ENCODE measurements at places on chromosomes 6 and 20.
A peak's percentile ranks its signal among the peaks of the same experiment; 100 is the strongest.

DNA sequence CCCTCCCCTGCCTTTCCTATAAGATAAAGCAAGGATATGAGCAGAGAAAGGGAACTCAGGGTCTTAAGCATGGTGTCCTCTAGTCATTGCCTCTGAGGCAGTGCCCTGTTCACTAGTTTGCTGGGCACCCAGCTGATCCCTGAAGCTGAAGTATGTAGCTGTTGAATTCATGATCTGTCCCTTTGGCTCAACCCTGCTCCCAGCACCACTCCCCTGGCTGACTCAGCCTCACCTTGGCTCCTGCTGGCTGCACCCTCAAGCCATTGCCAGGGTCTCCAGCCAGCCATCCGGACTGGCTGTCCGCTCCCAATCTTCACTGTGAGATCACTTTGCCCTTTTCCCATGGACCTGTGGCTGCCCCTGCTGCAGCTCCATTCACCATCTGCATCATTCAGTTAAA lies 25.9 kb upstream of the UST start:
- no peak for DNase-seq

DNA sequence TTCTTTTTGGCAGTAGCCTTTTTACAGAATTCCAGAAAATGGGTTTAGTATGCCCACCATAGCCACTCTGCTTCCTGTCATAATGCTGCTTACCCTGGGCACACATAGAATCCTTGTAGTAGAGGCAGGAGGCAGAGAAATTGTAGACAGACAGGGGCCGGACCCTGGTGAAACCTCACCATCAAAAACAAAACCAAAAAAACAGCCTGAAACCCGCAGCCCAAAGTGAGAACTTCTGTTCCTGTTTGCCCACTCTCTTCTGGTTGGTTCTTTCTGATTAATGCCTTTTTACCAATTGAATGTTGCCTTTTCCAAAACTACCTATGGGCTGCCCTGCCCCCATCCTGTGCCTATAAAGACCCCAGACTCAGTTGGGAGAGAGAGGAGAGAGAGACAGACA lies 188.2 kb downstream of the CDKAL1 start:
- no peak for DNase-seq

DNA sequence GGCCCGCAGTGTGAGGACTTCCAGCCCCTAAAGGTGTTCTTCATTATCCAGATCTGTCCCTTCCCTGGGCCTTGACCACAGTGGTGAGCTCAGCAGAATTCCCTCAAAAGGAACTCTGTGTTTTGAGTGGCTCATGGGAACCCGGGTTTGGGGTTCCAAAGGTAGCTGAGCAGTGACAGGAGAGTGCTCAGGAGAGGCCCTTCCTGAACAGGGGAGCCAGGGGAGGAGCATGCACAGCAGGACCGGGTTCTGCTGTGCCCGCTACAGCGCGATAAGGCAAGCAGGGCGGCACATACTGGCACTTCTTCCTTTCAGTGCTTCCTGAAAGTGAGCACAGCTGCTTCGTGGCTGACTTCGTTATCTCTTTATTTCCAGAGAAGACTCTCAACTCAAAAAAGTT lies 88.3 kb downstream of the SSR1 start:
- peak; percentile 97 for DNase-seq

DNA sequence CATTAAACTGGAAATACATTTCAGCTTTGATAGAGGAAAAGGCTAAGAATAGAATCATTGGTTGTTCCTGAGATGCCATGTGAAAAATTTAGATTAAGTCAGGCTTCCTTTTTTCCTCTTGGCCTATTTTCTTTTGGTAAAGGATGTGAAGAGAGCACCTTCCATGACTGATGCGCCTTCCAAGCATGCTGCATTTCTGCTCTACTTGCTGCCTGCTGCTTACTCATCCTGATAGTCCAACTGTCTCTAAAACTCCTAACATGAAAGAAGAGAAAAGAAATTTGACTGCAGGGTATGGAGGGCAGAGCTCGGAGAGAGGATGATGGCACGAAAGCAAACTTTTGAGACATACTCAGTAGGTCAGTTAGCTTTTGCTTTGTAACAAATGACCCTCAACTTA lies 28.8 kb downstream of the SNAP25 start:
- no peak for DNase-seq

- DNase-seq, result no peak
Measured at GRCh38 chr6:27532820-27533538, 60.1 kb upstream of the ZNF184 start.

GRCh38 chr6:149503276-149503675 lies 18.5 kb upstream of the ZC3H12D start:
- DNase-seq, result no peak

- DNase-seq, result peak; percentile 88
Measured at GRCh38 chr6:139323511-139324300, 31.9 kb upstream of the TXLNB start.

DNA sequence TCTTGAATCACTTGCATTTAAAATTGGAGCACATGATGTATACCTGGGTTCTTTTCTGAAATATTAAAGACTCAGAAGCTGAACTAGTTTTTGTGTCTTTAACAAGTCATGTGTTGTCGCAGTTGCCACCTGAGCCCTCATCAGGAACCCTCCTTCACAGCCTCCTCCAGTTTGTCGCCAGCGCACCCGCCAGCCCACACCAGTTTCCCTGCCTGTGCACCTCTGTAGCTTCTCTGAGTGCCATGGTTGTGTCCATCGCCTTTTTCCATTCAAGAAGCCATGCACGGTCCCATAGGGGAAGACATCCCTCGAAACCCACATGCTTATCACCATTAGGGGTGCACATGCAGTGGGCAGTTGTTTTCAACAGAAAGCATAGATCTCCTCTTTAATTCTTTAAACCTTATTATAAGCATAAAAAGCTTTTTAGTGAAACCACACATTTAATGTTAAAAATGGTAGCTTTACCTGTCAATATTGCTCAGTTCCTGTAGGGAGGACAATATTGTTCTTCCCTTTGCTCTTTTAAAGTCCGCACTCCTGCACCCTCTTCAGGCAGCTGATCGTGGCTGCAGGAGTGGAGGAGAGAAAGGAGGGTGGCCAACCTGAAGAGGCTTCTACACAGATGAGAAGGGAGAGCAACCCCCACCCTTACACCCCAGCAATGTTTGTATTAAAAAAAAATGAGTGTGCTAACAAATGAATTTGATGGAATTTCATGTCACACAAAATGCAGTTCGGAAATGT lies 121.9 kb downstream of the CFAP61 start:
- no peak for DNase-seq

DNA sequence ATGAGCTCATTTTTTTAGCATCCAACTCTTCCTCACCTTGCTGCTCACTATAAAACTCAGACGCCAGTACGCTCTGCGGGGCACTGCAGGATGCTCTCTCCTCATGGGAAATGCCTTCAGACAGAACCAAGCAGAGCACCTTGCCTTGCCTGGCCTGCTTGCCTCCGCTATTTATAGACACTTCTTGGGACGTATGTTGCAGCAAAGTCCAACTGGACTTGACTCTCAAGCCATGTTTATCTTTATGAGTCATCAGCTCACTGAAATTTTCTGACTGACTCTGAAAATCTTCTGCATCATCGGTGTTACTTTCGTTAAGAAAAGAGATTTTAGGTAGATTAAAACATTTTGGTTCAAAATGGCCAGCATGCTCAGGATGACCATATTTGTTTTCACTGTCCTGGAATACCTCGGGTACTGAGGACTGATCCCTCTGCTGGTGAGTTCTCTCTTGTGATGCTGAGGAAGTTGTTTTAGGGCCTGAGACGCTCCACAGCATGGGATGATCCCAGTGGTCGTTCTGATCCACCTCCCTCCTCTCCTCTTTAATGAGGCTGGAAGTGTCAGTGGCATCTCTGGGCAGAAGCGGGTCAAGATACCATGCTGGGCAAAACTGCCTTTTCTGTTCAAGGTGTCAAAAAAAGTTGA lies 204.5 kb downstream of the KIF16B start:
- no peak for DNase-seq

DNA sequence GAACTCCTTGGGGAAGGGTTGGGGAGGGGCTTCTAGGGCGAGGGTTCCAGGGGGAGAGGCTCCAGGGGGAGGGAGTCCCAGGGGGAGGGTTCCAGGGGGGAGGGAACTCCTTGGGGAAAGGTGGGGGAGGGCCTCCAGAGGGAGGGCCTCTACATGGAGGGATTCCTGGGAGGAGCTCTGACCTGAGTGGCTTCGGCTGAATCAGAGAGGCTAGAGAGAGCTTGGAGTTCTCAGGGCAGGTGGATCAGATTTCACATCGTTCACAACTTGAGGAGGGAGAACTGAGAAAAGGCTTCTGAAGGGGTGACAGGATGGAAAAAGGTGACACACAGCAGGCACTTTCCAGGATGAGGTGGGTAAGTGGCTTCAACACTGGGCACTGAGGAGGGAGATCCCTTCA lies 49.1 kb downstream of the DAAM2 start:
- DNase-seq, result no peak

GRCh38 chr6:152404936-152405595 lies 232.1 kb downstream of the SYNE1 start:
- DNase-seq, result no peak

DNA sequence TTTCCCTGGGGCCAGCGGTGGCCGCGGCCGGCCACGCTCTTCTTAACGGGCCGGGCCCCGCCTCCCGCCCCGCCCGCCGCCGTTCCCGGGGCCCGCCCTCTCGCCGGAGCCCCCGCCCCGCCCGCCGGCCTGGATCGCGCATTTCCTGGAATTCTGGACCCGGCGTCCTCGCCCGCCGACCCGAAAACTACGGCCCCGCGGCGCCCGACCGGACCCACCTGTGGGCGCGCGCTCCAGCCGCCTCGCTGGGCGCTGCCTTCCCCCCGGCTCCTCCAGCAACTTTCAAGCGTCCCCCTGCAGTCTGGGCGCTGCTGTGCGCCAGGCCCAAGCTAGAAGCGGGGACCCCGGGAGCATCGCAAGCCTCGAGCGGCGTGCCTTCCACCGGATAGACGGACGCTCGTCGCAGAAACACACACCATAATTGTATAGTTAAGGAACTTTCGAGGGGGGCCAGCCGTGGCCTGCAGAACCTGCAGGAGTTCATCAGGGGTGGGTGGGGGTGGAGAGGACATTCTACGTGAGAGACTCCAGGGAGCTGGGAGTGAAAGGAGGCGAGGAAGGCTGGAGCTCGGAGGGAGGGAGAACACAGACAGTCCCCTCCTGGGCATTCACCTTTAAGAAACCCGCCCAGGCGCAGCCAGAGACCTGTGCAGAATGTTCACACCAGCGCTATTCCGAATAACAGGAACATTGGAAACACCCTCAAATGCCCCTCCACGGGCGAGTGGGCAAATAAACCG lies at the start of gene ADA:
Gene ADA, minus strand, starts transcription at position 16 of the 740 bp plus-strand sequence. CDS start 92 bp downstream, outside the sequence.
- DNase-seq, result peak; percentile 61

GRCh38 chr20:8131598-8132483 lies at the start of gene PLCB1:
TSS of gene PLCB1 (plus strand) at chr20:8132266. CDS start at chr20:8132652, 386 bp downstream.
- DNase-seq, result peak; percentile 88

- DNase-seq, result no peak
Measured at GRCh38 chr6:41693281-41694240, 41.8 kb downstream of the TFEB start.

- DNase-seq, result peak; percentile 25
Measured at GRCh38 chr6:165571721-165572132, 91.3 kb downstream of the PDE10A start.

- DNase-seq, result no peak
Measured at GRCh38 chr6:10078581-10078980, 336.3 kb downstream of the TFAP2A start.

DNA sequence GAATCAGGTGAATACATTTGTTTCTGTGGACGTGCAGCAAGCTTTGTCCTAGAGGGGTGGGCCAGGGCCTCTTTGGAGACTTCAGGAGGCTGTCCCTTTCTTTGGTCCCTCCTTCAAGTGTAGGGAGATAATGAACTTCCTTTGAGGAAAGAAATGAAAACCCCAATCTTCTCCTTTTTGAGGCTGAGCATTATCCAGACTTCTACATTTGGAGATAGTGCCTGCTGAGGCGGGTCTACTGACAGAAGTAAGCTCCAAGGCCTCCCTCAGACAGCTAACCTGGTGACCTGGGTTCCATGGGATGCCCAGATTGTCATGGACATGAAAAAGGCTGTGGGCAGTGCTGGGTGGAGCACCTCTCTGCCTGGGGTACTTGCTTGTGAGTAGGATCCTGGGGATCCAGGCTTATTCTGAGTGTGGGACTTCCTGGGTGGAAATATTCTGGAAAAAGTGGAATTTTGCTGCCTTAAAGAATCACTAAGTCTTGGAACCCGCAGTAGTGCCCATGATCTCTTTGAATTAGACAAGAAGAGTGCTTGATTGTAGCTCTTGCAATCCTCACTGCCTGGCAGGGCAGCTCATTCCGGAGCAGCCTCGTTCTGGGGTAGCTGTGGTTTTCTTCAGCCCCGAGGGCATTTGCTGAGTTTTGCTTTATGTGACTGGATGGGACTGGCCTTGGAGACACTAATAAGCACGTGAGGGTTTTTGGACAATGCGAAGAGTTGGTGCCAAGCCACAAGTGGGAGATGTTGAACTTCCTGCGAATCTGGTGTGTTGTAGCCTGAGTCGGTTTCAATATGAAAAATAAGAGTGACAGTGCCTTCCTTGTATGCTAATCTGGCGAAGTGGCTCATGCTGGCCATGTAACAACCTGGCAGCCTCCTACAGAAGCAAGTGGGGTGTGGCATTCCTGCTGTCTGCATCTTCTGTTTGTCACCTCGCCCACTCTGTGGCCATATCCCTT lies 28.1 kb downstream of the SNRNP48 start:
- DNase-seq, result peak; percentile 41

DNA sequence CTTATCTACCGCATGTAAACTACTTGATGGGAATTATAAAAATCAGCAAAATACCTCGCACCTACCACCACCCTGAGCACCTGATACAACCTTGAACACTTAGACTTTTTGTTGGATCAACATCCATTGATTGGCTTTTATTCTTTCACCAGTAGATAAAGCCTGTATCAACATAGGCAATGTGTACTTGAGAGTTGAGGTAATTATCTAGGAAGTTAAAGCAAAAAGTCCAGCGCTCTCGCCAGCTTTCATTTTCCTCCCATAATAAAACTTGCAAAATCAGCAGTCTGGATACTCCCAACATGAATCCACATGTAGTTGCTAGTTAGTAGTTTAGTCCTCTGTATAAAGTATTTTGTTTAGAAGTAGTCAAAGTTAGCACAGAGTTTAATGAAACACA lies 132.0 kb upstream of the PRDM1 start:
- DNase-seq, result no peak

- peak; percentile 61 for DNase-seq
Measured at GRCh38 chr20:10385850-10386544, 48.0 kb downstream of the MKKS start.

DNA sequence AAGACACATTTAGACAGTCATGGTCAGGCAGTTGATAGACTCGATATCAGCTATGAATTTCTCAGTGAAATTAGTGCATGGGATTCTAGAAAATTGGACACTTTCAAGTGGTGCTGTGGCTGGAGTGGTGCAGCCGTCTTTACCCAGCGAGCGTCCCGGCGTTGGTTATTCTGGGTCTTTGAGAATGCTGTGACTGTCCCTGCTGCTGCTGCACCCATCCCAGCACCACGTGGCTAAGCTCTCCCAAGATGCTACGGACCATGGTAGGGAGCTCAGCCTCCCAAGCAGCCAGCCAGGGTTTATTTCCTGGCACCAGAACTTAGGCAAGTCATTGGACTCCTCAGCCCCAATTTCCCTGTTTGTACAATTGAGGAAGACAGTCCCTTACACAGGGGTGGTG lies 147.2 kb upstream of the RPS6KA2 start:
- DNase-seq, result no peak

GRCh38 chr6:45698046-45698445 lies 317.6 kb downstream of the CLIC5 start:
- DNase-seq, result no peak

GRCh38 chr6:66851930-66852329 lies 1144.9 kb upstream of the EYS start:
- no peak for DNase-seq

Data from hematopoietic multipotent progenitor cell treated with erythropoietin and hydrocortisone succinate and interleukin-3 and kit ligand, for 6 days (in vitro differentiated cells).